ENCODE measurements at places on chromosomes 2 and 18.

DNA sequence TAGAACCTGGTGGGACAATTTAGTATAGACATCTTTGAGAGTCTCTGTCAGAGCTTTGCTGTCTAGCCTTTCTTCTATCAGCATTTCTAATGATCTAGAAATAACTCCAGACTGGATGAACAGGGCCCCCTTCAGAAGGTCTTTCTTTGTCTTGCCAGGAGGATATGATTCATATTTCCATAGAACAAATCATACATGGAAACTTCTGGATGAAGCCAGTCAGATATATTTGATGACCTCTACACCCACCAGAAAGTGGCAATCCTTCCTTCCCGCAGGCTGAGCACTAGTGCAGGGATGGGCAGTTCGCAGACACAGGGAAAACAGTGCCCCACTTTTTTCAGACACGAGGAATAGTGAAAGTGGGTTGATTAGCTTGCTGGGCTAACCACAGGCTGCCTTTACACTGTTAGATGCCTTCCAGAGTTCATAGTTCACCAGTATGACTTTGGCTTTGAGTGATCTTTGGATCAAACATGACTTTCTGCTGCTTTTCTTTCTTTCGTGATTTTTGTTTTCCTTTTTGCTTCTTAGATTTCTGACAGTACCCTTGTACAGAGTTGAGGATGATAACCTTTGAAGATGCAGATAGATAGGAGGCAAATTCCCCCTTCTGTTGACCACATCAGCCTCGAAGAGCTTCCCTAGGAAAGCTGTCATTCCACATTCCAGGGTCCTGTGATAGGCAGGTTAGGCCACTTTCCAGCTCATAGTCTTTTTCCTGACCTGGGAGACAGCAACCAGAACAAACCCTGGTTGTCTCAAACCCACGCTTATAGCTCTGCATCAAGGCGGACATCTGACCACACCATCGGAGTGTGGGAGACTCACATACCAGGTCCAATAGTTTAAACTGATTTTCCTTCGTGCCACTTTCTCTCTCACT, 237.0 kb downstream of the ZNF407 start:
- no peak for DNase-seq

GRCh38 chr18:63686871-63687270, 15.9 kb upstream of the SERPINB11 start:
- DNase-seq = no peak

- DNase-seq = no peak
Measured at GRCh38 chr2:71154798-71155197, 24.4 kb downstream of the MPHOSPH10 start.

- no peak for DNase-seq
Measured at GRCh38 chr2:175872005-175872348, 130.1 kb downstream of the LNPK start.

- no peak for DNase-seq
Measured at GRCh38 chr18:7824970-7825369, 257.9 kb downstream of the PTPRM start.

- no peak for DNase-seq
Measured at GRCh38 chr18:23856466-23857163, 157.9 kb upstream of the TTC39C start.
